ENCODE measurements at places on chromosomes 6 and 20. TPM values are rescaled to one million over a fixed set of nuclear protein-coding genes. Genes with fewer than 3 reads are reported as not detected.

The ADGRF4 gene
- total RNA-seq: not detected

- no peak for DNase-seq
These were observed 279.7 kb downstream of the CDH4 start for GRCh38 chr20:61531553-61532345.

DNA sequence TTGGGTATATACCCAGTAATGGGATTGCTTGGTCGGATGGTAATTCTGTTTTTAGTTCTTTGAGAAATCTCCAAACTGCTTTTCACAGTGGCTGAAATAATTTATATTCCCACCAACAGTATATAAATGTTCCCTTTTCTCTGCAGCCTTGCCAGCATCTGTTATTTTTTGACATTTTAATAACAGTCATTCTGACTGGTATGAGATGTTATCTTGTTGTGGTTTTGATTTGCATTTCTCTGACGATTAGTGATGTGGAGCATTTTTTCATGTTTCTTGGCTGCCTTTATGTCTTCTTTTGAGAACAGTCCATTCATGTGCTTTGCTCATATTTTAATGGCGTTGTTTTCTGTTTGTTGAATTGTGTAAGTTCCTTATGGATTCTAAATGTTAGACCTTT lies 641.6 kb downstream of the HACE1 start:
- DNase-seq: no peak

- no peak for DNase-seq
These were observed 119.7 kb upstream of the BEND3 start for GRCh38 chr6:107235007-107235406.

DNA sequence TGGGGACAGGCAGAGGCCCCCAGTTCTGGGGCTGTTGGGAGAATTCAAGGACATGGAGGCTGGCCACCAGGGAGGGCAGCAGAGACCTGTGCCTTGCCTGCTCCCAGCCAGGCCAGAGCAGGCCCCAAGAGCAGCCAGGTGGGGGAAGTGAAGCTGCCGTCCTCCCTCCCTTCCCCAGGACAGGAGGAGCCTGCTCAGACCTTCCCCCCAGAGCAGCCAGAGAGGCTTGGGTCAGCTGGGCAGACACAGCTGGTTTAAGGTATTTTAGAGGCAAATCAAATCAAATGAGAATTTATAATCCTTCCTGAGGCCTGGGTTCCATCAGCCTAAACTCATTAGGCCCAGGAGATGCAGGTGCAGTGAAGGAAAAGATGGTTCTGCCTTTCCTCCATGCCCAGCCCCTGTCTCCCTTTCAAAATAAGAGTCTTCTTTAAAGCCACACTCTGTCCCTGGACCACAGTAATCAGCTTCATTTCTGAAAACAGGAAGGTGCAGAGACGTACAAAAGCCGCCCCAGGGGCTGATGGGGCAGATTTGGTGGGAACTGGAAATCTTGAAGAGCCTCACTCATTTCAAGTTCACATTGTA lies 21.7 kb downstream of the BMP7 start:
- DNase-seq: no peak

The EYS gene
- not detected for total RNA-seq
